Activated CD4-positive, alpha-beta memory T cell treated with anti-CD3 and anti-CD28 coated beads for 36 hours (primary cell): ENCODE measurements at places on chromosomes 13 and 19.

- no peaks in the 10 kb centered on the region for H3K36me3 ChIP-seq
- no peaks in the 10 kb centered on the region for H3K4me1 ChIP-seq
- no peak for DNase-seq
Observed at GRCh38 chr19:23509686-23510450, 114.6 kb upstream of the ZNF91 start.

- no peak overlapping the region for H3K4me3 ChIP-seq
- H3K27ac ChIP-seq: no peak overlapping the region
- no peaks in the 10 kb centered on the region for H3K27me3 ChIP-seq
- DNase-seq: no peak
Observed at GRCh38 chr13:95267662-95268342, 33.4 kb downstream of the ABCC4 start.

DNA sequence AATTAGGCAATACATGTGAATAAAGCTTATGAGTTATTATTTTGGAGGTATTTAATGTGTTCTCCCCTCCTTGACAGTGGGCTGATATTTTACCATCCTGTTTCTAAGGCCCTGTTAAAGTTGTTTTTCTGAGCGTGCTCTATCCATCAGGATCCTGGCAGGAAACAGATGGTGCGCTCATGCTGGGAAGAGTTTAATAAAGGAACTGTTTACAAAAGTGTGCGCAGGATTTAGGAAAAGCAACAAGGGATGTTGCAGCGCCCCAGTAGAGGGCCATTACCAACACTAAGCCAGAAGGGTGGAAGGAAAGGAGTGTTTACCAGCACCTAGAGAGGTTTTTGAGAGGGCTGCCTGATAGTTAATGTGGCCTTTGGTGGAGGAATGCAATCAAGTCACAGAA is 374.5 kb downstream of the KCNRG start:
- DNase-seq: no peak
- no peaks in the 10 kb centered on the region for H3K36me3 ChIP-seq
- no peak overlapping the region for H3K4me3 ChIP-seq
- H3K4me1 ChIP-seq: peaks cover 3% of the 10 kb centered on the region

- no peak overlapping the region for H3K27ac ChIP-seq
- no peaks in the 10 kb centered on the region for H3K4me1 ChIP-seq
- peaks cover 8% of the 10 kb centered on the region for H3K27me3 ChIP-seq
- DNase-seq: peak; percentile 56
- H3K36me3 ChIP-seq: no peaks in the 10 kb centered on the region
Observed at GRCh38 chr13:113562085-113562749, 22.3 kb upstream of the TFDP1 start.

DNA sequence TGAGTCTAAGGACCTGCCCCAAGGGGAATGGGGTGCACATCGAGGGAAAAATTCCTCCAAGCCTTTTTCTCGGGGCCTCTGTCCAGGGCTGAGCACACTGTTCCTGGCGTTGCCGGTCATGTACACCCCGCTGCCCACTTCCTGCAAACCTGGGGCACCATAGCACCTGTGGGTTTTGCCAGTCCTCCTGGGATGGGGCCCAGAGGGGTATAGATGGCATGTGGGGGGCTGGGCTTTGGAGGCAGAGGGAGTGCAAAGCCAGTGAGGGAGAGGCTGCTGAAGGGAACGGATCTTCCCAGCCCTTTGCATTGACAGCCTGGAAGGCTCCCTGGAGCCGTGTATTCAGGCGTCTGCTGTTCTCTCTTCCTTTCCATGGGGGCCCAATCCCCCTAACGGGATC is 187.3 kb downstream of the ZNF536 start:
- no peak overlapping the region for H3K4me3 ChIP-seq
- no peaks in the 10 kb centered on the region for H3K4me1 ChIP-seq
- no peaks in the 10 kb centered on the region for H3K36me3 ChIP-seq

DNA sequence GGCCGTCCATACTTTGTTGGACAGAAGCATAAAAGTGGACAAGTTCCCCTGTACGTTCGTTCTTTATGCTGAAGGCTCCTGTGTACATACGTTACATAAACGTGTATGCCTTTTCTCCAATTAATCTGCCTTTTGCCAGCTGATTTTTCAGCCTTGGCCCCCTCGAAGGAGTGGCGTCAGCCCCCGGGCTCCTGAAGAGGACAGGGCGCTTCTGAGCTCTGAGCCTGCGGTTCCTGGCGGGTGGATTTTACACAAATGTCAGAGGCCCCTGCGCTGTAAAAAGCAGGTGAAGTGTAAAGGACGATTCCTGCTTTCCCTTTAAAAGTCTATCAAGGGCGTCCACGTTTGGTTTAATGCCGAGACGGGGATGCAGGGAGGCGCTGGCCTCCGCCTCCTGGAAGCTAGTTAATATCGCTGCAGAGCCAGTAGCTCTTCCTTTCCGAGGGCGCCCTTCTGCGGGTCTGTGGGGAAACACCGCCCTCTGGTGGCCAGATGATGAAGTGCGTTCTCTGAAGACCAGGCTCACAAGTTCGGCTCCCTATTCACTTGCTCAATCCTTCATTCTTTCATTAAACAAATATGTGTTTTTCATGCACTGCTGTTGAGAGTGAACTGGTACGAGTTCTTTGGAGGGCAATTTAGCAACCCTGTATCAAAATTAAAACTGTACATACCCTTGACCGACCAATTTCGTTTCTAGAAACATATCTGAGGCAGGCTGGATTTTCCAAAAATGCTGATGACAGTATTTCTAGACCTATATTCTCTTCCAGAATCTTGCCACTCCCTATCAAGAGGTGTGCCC is 62.0 kb downstream of the GPR12 start:
- no peak overlapping the region for H3K27ac ChIP-seq
- H3K27me3 ChIP-seq: peaks cover 8% of the 10 kb centered on the region
- H3K4me3 ChIP-seq: no peak overlapping the region
- DNase-seq: peak; percentile 87
- no peaks in the 10 kb centered on the region for H3K36me3 ChIP-seq
- no peaks in the 10 kb centered on the region for H3K4me1 ChIP-seq
